CD4-positive, alpha-beta T cell treated with Interleukin-15 for 4 hours (primary cell): ENCODE measurements at places on chromosomes 4 and X.

- no peak for DNase-seq
Measured at GRCh38 chr4:53861856-53862610, 202.4 kb downstream of the CHIC2 start.

DNA sequence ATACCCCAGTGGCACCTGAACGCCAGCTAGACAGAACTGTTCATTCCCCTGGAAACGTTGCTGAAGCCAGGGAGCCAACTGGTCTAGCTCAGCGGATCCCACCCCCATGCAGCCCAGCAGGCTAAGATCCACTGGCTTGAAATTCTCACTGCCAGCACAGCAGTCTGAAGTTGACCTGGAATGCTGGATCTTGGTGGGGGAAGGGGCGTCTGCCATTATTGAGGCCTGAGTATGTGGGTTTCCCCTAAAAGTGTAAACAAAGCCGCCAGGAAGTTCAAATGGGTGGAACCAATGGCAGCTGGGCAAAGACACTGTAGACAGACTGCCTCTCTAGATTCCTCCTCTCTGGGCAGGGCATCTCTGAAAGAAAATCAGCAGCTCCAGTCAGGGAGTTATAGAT lies 213.0 kb downstream of the NKX6-1 start:
- no peak for DNase-seq

GRCh38 chr4:28508636-28509035 lies 1648.0 kb downstream of the STIM2 start:
- no peak for DNase-seq

DNA sequence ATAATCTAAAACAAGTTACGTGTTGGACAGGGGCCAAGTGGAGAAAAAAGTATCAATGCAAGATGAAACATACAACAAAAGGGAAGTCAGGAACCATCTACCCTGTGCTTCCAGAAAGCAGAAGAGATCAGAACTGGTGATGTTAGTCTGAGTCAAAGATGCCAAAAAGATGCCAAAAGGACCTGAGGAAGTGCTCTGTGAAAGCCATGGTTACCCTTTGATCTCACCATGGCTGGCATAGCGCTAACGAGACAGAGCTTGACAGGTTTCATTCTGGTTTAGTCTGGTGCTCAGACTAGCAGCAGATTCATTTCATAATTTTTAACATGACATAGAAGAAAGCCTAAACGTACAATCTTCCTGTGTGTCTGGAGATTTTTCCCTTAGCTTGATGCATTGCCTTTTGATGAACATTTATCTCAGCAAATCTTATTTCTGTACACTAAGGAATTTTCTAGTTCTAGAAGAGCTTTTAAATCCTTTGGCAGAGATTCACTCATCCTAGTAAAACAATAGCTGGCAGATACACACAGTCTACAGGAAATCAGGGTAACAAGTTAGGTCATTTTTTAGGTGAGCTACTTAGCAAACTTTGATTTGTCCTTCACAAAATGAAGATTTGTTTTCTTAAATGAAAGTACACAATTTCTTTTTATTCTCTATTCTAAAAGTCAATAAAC lies 87.7 kb downstream of the COL25A1 start:
- DNase-seq, result no peak
